ENCODE measurements at places on chromosomes 2 and 18. TPM values are rescaled to one million over a fixed set of nuclear protein-coding genes. Genes with fewer than 3 reads are reported as not detected.

Gene FSHR
- not detected for total RNA-seq

Gene ZBTB7C
- total RNA-seq = not detected

Gene NRP2
- total RNA-seq = 45.5 TPM

Gene REG1A
- total RNA-seq = not detected

Gene MC2R
- total RNA-seq = not detected

Gene RAB27B
- 1.5 TPM for total RNA-seq

Gene DOCK10
- total RNA-seq = 6.6 TPM

Gene GRB14
- total RNA-seq = 0.53 TPM

Gene CYP27C1
- total RNA-seq = 1.2 TPM

Gene IFT172
- total RNA-seq = 29.8 TPM

Gene CNGA3
- not detected for total RNA-seq

Gene HSPD1
- 308 TPM for total RNA-seq

Gene GREB1L
- total RNA-seq = 2.2 TPM

Gene DYNAP
- total RNA-seq = not detected

Gene PASK
- 4.4 TPM for total RNA-seq

Gene CRYGD
- not detected for total RNA-seq

Gene KATNAL2
- 1.5 TPM for total RNA-seq

Gene GATA6
- total RNA-seq = 4.3 TPM

Gene GNLY
- total RNA-seq = not detected

Gene COMMD1
- 15.8 TPM for total RNA-seq

Gene LCT
- 0.08 TPM for total RNA-seq

Gene SERPINB3
- total RNA-seq = not detected

Gene SCN3A
- not detected for total RNA-seq

Gene LGALSL
- 1.8 TPM for total RNA-seq

Gene DSG2
- 10.6 TPM for total RNA-seq

Gene SGO2
- total RNA-seq = 6.6 TPM

Gene LRRC30
- not detected for total RNA-seq

Gene UGT1A8
- not detected for total RNA-seq

Gene TEX44
- not detected for total RNA-seq

Gene SCN9A
- 1.1 TPM for total RNA-seq

Gene NDC80
- 33.5 TPM for total RNA-seq

Gene GKN2
- total RNA-seq = not detected

Gene SP140
- 0.32 TPM for total RNA-seq

Gene ASXL3
- total RNA-seq = not detected

Gene WNT10A
- total RNA-seq = not detected

Gene NOL4
- not detected for total RNA-seq

Gene OTOS
- total RNA-seq = not detected

Gene CD28
- 0.80 TPM for total RNA-seq

Gene IL1RN
- total RNA-seq = not detected

Gene XRCC5
- total RNA-seq = 236 TPM

Gene NT5C1B
- not detected for total RNA-seq

Gene KIAA2012
- total RNA-seq = 0.08 TPM

Gene TTN
- total RNA-seq = 0.38 TPM

Gene KCNIP3
- total RNA-seq = 2.7 TPM

Gene TWSG1
- 12.1 TPM for total RNA-seq

Gene IL18R1
- total RNA-seq = 4.7 TPM

Gene DOK6
- total RNA-seq = 2.3 TPM

Gene HOXD11
- not detected for total RNA-seq

Gene BMP10
- total RNA-seq = not detected

Gene FAM237A
- not detected for total RNA-seq

Gene LNPK
- total RNA-seq = 11.0 TPM

Gene AMER3
- total RNA-seq = not detected

Measured in A375 (cell line).